Hematopoietic multipotent progenitor cell treated with erythropoietin and hydrocortisone succinate and interleukin-3 and kit ligand, for 17 days (in vitro differentiated cells): ENCODE measurements at places on chromosomes 12 and 14.

DNA sequence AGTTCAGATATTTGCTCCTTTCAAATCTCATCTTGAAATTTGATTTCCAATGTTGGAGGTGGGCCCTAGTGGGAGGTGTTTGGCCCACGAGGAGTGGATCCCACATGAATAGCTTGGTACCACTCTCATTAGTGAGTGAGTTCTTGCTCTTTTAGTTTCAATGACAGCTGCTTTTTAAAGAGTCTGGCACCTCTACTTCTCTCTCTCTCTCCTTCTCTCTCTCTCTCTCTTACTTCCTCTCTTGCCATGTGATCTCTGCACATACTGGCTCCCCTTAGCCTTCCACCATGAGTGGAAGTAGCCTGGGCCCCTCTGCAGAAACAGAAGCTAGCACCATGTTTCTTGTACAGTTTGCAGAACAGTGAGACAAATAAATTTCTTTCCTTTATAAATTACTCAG lies 25.1 kb downstream of the GPR65 start:
- no peak for DNase-seq

DNA sequence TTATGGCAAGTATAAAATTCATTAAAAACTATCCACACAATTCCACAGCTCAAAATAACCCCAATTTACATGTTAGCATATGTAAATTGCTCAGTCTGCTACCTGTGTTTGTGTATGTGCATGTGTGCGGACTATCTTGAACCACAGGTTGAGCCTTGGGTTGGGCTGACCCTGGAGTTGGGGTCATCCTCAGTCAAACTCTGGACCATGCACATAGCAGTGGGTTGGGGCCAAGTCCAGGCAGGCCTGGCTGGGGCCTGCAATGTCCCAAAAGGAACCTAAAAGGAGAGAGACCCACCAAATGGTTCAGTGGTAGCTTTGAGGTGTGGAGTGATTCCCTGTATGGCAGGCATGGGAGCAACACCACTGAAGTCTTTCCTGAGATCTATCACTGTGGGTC lies 156.1 kb downstream of the FOXN3 start:
- DNase-seq = no peak

GRCh38 chr12:76080729-76081415 lies 3.6 kb downstream of the NAP1L1 start:
- no peak for DNase-seq

DNA sequence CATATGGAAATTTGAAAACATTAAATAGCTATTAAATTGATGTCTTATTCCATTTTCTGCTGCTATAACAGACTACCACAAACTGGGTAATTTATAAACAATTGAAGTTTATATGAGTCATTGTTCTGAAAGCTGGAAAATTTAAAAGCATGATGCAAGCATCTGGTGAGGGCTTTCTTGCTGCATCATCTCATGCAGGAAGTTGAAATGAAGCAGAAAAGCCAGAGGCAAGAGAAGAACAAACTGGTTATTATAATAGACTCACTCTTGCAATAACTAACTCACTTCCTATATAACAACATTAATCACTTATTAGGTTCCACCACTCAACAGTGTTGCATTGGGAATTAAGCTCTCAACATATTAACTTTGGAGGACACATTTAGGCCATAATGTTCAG lies 1277.4 kb downstream of the LRFN5 start:
- no peak for DNase-seq

DNA sequence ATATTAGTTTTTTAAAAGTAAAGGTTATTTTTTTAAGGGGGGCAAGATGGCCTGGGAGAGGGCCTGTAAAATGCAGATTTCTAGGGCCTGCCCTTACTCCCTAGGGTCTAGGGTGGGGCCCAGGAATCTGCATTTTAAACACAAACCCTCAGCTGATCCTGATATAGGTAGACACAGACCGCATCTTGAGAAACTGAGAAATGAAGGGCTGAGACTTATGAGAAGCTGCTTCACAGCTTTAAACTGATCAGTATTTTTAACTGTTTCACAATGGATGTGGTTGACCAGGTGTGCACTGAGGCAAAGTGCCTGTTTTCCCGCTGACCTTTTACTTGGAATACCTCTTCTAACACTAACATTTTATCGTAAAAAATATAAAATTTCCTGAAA lies 84.0 kb downstream of the CCDC88C start:
- no peak for DNase-seq

- DNase-seq = no peak
Observed at GRCh38 chr14:72644038-72644437, 249.9 kb downstream of the DPF3 start.

DNA sequence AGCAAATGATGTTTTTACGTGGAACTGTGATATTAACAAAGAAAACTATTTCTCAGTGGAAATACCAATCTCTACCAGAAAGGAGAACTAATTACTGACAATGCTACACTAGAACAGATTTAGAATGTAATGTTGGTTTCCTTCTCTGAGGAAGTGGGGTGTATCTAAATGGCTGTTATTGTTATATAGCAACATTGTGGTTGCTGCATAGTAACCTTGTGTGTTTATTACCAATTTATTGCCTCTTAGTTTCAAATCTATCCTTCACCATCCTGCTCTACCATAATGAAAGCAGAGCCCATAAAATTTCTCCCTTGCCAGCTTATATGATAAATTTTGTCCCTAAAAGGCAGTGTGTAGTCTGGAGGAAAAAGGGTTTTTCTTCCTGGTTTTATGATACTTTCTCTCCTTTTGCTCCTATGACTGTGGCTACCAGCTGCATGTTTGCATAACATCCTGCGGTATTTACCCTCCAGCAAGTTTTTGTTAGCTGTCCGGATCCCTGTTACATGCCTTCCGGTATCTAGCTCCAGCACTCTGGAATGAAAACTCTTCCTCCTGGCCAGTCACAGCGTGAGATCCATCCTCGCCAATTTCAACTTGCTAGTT lies 5.7 kb upstream of the KLRK1 start:
- no peak for DNase-seq

DNA sequence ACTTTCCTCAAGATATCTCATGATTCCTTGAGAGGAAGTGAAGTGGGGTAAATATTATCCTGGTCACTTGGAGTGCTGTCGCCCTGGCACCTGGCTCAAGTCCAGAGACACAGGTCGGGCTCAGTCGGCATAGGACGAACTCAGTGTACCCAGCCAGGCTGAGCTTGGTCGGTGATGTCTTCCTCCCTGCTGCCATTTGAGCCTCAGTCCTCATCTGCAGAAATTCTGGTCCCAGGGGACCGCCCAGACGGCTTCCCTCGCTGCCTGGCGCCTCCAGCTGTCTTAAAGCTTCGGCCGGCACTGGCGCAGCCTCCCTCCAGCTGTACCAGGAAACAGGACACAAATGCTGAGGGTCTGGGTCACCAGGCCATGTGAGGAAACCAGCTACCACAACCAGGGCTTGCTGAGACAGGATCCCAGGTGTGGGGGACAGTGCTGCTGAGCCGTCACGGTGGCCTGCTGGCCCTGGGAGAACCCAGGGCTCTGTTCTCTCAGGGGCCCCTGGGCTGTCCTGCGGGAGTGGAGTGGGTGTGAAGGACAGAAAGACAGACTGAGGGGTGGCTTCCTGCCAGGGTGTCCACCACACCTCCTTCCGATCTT lies 5.0 kb upstream of the KLC1 start:
- DNase-seq = no peak

DNA sequence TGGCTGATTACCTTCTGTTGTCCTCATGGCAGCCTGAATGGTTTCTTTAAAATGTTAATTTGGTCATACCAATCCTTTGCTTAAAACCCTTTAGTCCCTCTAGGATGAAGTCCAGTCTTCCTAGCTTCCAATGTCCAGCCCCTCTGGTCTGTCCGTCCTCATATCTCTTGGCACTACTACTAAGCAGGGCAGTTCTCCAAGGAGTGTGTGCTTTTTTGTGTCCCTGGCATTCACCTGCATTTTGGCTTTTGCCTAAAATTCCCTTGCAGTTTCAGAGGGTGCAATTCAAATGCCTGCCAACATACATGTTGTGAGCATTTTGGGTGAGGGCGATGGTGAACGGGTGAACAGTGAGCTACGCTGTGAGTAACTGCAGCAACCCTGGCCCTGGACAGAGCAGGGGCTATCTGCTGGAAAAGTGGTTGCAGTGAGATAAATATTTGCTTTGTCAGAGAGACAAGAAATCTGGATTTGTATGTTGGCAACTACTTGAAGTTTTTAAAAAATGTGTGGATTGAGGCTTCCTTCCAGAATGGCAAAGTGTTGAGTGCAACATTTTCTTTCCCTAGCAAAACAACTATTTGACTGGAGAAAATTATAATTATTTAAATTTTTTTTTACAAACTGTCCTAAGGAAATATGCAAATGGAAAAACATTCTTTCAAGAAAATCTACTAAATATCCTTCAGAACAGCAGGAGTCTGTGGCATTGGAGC lies 14.6 kb downstream of the GALNT8 start:
- DNase-seq = no peak

GRCh38 chr12:50732591-50732990 lies 31.3 kb upstream of the ATF1 start:
- no peak for DNase-seq

GRCh38 chr12:95548056-95548538 lies 3.2 kb downstream of the USP44 start:
- DNase-seq = no peak

DNA sequence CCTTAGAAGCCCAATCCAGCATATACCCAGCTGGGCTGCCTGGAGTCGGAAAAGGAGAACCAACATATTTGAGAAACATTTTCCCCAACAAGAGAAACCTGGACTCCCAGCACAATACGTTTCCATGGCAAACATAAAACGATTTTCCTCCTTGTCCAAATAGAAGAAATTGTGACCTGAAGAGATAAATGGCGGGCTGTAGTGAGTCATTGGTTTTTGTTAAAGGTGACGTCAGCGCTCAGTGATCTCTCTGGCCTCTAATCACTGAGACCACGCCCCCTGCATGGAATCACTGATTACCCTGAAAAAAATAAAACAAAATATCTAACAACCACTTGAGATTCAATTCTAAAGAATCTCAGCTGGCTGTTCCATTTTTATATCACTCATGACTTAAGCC lies 6.0 kb downstream of the CCDC60 start:
- DNase-seq = no peak

DNA sequence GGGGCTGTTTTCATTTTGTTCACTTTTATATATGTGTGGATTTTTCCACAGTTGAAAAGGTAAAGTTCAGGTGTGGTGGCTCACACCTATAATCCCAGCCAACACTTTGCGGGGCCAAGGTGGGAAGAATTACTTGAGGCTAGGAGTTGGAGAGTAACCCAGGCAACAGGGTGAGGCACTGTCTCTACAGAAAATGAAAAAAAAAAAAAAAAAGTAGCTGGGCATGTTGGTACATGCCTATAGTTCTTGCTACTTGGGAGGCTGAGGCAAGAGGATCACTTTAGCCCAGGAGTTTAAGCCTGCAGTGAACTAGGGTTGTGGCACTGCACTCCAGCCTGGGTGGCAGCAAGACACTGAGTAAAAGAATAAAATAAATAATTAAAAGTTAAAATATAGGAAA lies 326.5 kb downstream of the NAV3 start:
- DNase-seq = no peak

- DNase-seq = no peak
Observed at GRCh38 chr12:7656121-7656520, 9.6 kb downstream of the APOBEC1 start.

- no peak for DNase-seq
Observed at GRCh38 chr12:19546611-19547162, 107.4 kb downstream of the AEBP2 start.

DNA sequence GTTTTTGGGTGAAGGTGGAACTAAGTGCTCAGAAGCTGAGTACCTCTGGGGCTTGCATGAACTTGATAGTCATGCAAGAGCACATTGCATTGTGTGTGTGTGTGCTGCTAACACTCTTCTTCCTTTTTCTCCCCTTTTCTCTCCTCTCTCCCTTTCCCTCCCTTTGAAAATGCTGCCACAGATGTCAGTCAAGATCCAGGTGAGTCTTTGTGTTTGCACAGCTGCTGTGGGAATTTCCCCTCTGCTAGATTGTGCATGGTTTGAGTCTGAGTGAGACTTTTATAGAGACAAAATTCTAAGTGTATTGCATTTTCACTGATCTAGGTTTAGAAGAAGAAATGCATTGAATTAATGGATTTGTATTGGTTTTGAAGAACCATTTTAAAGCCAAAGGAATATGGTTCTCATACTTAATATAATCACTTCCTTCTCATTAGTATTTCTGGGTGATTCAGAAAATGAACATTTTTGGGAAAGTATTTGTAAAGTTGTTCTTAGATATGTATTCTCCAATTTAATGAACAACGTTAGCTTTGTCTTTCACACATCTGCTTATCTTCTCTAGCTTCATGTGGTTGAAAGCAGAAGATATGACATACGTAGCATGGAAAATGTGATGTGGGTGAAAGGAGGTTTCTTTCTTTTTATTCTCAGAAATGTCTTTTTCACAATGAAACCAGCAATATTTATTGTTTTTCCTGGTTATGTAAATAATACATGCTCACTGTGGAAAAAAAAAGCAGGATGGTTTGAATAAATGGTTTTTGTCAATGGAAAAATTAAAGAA lies 108.5 kb downstream of the NRXN3 start:
- DNase-seq = no peak

DNA sequence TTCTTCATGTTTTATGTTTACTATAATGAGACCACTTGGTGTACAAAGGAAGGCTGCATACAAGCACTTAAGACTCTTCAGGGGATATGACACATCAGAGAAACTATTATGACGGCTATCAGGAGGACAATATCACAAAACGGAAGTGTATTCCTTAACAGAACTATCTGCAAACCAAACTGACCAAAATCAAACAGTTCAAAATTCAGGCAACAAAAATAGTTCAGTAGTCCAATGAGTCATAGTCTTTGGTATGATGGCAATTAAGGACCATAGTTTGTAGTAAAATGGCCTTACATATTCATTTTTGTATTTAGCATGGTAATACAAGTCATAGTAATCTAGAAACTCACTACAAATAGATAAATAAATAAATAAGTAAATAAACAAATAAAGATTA lies 1638.7 kb upstream of the SEL1L start:
- no peak for DNase-seq

DNA sequence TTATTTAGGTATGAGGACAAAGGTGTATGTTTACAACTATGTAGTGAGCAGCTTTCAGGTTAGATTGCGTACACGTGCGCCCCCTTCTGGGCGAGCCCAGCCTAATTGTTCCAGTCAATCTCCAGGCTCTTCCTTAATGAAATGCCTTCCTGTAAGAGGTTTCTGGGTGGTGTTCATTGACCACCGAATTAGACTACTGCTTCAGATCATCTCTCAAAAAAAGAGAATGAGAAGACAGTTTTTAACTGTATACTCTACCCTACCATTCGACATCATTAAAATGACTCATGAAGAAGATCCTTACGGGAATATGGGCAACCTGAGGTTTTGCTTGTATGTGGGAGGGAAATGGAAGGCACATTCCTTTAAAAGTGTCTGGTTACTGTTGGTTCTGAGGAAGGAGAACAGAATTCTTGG lies 2.1 kb downstream of the LUM start:
- peak; percentile 24 for DNase-seq

GRCh38 chr14:38039496-38039895 lies 168.2 kb upstream of the SSTR1 start:
- DNase-seq = no peak
